ENCODE measurements at places on chromosomes 2 and 18.

DNA sequence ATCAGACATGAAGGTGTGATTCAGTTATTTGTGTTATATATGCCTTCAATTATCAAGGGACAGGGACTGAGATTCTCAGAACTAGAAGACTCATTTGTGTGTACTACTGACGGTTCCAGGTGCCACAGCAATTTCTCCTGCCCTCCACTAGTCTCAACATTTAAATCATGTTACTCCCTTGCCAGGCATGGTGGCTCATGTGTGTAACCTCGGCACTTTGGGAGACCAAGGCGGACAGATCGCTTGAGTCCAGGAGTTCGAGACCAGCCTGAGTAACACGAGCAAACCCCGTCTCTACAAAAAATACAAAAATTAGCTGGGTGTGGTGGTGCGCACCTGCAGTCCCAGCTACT is 1.1 kb downstream of the CNDP2 start:
- no peak for DNase-seq

GRCh38 chr18:47772374-47773248 is 157.8 kb downstream of the SMAD2 start:
- peak; percentile 51 for DNase-seq

- peak; percentile 87 for DNase-seq
These were observed at the start of gene CXCR4 for GRCh38 chr2:136117909-136118818. TSS of gene CXCR4 (minus strand) at chr2:136118149. CDS start at chr2:136118060, 89 bp downstream.

GRCh38 chr2:130365075-130365474 is 9.2 kb downstream of the PTPN18 start:
- no peak for DNase-seq

DNA sequence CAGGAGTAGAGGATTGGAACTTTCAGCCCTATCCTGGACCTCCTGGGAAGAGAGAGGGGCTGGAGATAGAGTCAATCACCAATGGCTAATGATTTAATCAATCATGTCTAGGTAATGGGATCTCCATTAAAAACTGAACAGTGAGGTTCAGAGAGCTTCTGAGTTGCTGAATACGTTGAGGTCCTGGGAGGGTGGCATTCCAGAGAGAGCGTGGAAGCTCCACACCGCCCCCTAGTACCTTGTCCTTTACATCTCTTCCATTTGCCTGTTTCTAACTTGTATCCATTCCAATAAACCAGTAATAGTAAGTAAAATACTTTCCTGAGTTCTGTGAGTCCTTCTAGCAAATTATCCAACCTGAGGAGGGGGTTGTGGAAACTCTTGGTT is 101.7 kb downstream of the B3GNT2 start:
- no peak for DNase-seq

DNA sequence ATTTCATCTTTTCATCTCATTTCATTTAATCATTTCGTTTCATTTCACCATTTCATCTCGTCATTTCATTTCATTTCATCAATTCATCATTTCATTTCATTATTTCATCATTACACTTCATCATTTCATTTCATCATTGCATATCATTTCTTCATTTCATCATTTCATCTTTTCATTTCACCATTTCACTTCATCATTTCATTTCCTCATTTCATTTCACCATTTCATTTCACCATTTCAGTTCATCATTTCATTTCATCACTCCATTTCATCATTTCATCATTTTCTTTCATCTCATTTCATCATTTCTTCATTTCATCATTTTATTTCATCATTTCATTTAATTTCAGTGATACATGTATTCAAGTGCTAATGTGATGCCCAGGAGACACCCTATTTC is 127.1 kb downstream of the ANKRD30BL start:
- DNase-seq = no peak

DNA sequence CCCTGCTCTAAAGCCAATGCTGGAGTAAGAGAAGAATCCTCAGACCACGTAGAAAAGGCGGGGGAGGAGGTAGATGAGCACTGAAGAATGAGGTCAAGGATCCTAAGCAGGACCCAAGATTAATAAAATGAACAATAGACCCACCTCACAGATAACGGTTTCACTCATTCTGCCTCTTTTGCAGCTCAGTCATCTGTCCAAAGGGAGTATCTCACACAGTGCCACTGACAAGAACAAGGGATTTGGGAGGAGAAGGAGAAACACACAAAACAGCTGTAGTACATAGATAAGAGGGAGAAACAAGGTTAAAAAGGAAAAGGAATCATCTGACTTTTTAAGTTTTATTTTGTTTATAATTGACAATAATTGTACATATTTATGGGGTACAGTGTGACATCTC is 30.9 kb upstream of the SULT1C4 start:
- DNase-seq = no peak

- no peak for DNase-seq
These were observed 2.0 kb upstream of the BZW1 start for GRCh38 chr2:200809506-200810251.

GRCh38 chr2:186889101-186889879 is 40.3 kb upstream of the ZSWIM2 start:
- DNase-seq = no peak

GRCh38 chr2:218230882-218231281 is 13.9 kb downstream of the ARPC2 start:
- no peak for DNase-seq

DNA sequence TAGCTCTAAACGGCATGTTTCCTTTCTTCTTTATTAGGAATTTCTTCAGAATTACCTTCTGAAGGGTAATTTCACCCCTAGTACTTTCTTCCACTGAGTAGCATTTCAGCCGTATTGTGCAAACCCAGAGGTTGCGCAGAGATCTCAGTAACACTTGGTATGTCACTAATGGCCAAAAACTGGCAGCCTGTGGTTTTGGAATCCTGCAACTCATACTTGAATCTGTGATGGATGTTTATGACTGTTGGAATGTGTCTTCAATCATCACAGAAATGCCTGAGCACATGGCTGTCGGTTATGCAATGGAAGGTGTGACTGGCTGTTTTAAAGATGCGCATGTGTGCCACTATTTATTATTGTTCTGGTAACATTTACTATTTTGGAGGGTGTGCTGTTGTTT is 100.0 kb downstream of the COLEC12 start:
- DNase-seq = no peak

DNA sequence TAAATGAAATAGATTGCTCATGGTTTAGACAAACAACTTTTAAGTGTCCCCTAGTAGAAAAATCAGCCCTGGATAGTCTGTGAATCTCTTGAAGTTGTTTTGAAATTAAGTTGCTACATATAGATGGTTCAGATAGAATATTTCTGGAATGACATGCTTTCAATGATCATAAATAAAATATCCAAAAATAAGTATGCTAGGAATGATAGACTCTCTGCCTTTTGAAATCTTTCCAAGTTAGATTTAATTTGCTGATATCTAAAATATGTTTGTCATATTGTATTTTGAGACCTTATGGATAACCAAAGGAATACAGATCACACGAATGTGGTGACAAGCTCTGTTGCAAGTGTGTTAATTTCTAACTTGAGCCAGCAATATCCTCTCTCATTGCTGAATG is 488.7 kb downstream of the THSD7B start:
- DNase-seq = no peak

DNA sequence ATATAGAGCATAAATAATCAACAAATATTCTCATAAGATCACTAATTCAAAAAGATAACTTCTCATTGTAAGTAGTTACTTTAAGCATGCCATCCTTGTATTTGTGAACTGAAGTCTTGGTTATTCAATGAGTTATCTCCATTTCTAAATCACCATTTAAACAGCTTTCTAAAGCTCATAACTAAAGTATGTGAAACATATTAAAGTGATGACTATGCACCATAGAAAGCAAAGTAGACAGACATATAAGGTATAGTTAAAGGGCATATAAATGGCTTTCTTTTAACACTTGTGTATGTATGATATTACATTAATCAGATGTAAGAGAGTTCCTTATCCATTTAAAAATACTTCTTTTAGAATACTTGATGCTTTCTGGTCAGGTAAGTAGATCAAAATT is 83.5 kb downstream of the IKZF2 start:
- no peak for DNase-seq

DNA sequence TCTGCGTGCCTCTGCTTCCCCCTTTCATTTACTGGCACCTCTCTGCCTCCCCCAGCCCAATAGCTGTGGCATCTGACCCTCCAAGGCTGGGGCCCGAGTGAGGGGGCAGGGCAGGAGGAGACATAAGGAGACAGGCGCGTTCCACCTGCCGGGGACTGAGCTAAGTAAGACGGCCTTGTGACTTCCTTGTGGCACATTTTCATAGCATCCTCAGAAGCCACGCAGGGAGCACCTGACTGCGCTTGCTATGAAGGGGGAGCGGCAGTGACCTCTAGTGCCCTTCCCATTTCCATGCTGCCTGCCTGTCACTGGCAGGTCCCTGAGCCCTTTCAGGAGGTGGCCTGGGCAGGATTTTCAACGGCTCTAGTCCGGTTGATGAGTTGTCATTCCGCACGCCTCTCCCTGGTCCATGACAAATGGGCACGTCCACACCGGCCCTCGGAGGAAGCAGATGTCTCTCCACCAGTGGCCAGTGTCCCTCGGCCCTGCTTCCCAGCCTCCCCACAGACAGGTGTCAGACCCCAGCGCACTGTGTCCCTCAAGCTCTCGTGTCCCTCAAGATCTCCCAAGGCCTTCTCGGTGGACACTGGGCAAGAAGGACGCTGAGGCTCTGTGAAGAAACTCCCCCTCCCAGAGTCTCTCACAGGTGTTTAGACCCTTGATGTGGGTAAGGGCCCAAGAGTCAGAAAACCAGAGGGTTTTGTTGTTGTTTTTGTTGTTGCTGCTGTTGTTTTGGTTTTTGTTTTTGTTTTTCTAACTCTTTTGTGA is 42.7 kb downstream of the CYP26B1 start:
- DNase-seq = no peak

DNA sequence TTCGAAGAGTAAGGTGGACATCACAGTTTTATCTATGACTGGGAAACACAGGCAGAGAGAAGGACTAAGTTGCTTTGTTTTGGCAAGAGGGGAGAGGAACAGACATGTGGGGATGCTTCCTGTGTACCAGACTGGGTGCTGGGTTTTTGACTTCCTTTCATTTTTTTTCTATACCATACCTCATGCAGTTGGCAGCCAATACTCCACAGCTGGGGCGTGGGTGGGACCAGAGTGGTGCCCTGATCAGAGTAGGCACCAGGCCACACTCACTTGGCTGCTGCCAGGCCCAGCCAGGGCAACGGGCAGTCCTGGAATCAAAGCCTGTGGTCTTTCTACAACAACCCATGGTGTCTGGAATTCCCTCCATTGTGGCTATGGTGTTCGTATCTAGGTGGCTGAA is 45.2 kb downstream of the SH3RF3 start:
- no peak for DNase-seq

DNA sequence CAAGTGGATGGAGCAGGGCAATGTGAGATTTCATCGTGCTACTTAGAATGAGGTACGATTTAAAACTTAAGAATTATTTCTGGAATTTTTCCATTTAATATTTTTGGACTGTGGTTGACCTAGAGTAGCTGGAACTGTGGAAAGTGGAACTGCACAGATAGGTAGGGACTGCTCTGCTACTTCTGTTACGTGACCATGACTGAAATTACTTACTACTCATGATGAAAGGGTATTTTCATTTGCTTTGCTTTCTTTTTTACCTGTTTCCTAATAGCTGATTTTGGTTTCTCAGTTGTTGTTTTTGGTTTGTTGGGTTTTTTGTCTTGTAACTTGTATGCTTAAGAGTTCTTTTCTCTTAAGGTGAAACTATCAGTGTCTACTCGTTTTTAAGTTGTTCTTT is 11.4 kb downstream of the UBE2E3 start:
- DNase-seq = no peak

DNA sequence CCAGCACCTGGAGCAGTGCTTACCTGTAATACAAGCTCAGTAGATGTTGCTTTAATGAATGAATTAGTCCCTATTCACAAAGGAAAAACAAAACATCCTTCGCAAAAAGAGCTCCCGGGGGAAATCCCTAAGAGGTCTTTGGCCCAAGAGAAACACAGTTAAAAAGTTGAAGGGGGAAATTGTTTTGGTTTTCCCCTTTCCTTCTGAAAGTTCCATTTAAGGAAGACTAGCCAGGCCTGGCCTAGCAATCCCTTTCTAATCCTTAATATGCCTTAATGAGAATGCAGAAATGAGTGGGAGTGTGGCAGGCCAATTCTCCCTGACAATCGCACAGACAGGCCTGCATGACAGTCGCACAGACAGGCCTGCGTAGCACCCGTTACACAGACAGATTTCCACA is 33.5 kb upstream of the REL start:
- no peak for DNase-seq

DNA sequence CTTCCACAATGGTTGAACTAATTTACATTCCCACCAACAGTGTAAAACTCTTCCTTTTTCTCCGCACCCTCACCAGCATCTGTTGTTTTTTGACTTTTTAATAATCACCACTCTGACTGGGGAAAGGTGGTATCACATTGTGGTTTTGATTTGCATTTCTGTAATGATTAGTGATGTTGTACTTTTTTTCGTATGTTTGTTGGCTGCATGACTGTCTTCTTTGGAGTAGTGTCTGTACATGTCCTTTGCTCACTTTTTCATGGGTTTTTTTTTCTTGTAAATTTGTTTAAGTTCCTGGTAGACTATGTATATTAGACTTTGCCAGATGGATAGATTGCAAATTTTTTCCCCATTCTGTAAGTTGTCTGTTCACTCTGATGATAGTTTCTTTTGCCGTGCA is 574.8 kb downstream of the KCNJ3 start:
- DNase-seq = no peak

GRCh38 chr2:110103061-110103961 is 12.3 kb downstream of the MALL start:
- no peak for DNase-seq

- DNase-seq = no peak
These were observed 43.5 kb downstream of the CYP27C1 start for GRCh38 chr2:127176371-127177311.

DNA sequence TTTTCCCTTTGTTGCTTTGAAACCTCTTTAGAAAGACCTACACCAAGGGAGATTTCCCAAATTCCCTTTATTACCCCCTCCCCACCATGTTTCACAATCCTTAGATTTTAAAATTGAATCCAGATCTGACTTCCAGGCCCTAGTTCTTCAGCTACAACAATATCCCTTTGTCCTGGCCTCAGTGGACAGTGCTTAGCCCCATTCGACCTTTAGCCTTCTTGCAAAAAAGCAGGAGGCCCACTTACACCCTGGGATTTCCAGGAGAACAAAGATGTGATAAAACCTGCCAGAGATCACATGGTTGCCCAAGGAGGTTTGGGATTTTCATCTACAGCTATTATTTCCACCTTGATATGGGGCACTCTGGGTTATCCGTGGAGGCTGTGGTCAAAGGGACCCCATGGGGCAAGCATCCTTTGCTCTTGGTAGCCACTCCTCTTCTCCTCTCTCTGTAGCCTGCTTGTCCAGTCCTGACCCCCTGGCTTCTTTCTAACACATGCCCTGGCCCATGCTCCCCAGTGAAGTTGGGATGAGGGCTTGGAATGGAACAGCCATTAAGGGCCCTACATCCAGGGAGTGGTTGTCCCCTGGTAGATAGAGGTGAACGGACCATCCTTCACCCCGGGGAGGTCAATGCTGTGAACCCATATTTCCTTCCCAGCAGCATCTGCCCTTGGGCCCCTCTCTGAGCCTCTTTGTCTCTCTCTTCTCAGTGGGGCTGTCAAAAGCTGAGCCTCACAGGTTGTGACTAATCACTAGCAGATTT is 267.4 kb downstream of the DYSF start:
- no peak for DNase-seq

- DNase-seq = no peak
These were observed 92.3 kb upstream of the SMAD2 start for GRCh38 chr18:48022531-48023329.

- DNase-seq = no peak
These were observed 170.0 kb downstream of the HRH4 start for GRCh38 chr18:24630346-24630880.

- DNase-seq = no peak
These were observed 175.5 kb downstream of the SETBP1 start for GRCh38 chr18:44856157-44856556.

- no peak for DNase-seq
These were observed 30.3 kb downstream of the AKAIN1 start for GRCh38 chr18:5166606-5167280.
